ENCODE measurements at places on chromosomes 2 and 18. TPM values are rescaled to one million over a fixed set of nuclear protein-coding genes. Genes with fewer than 3 reads are reported as not detected.

- no peak overlapping the region for H3K4me3 ChIP-seq
- H3K27me3 ChIP-seq, result no peaks in the 10 kb centered on the region
- H3K27ac ChIP-seq, result no peak overlapping the region
- peaks cover 32% of the 10 kb centered on the region for H3K4me1 ChIP-seq
- H3K36me3 ChIP-seq, result peaks cover 52% of the 10 kb centered on the region
- DNase-seq, result no peak
Observed at GRCh38 chr2:174805803-174806202, 41.5 kb upstream of the CHRNA1 start.

DNA sequence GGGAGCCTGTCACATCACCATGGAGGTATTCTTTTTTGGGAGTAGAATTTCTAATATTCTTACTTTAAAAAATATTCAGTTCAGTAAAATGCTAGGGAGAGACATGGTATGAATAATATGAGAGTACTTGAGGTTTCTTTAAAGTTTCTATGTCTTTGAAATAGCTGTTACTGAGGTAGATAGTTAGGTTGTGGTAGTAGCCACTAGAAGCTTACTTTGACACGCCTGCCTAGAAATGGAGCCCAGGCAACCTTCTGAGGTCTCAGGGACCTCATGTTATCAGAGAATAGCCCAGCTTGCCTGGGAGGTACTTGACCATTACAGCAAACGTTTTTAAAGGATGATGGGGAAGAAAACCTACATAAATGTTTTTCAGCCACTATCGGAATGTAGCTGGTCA lies 131.2 kb downstream of the AGPS start:
- H3K4me3 ChIP-seq, result no peak overlapping the region
- H3K4me1 ChIP-seq, result no peaks in the 10 kb centered on the region
- peaks cover 5% of the 10 kb centered on the region for H3K36me3 ChIP-seq
- no peak for DNase-seq
- no peaks in the 10 kb centered on the region for H3K27me3 ChIP-seq

The TNFRSF11A gene
- 0.66 TPM for total RNA-seq

The SLC11A1 gene
- 3.9 TPM for total RNA-seq

GRCh38 chr2:66753660-66754059 lies 318.7 kb downstream of the MEIS1 start:
- no peak overlapping the region for H3K27ac ChIP-seq
- H3K36me3 ChIP-seq, result no peaks in the 10 kb centered on the region
- H3K27me3 ChIP-seq, result no peaks in the 10 kb centered on the region
- H3K4me3 ChIP-seq, result no peak overlapping the region
- no peak for DNase-seq

The G6PC2 gene
- not detected for total RNA-seq

Data from heart right ventricle (tissue), 16 donors.